ENCODE measurements at places on chromosomes 4 and X.
A peak's percentile ranks its signal among the peaks of the same experiment; 100 is the strongest.

- DNase-seq = no peak
These were observed 268.9 kb downstream of the C4orf33 start for GRCh38 chr4:129364747-129365452.

DNA sequence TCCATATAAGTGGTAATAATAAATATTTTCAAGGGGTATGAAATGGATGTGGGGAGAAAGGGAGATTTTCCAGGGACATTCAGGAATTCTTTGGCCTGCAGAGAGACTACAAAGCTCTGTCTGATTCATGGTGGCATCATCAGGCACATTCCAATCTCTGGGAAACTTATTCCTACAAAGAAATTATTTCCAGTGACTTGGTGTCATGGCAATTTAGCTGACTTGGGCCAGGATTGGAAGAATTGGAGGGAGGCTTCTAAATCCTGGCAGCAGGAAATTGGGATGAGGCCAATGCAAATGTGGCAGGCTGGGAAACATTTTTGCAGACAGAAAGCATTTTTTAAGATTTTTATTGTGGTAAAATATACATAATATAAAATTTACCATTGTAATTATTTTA is 204.6 kb downstream of the RTL9 start:
- DNase-seq = no peak

GRCh38 chr4:137558951-137559350 is 26.7 kb upstream of the PCDH18 start:
- DNase-seq = no peak

- DNase-seq = no peak
These were observed 99.8 kb downstream of the KLHL8 start for GRCh38 chr4:87120411-87121162.

- no peak for DNase-seq
These were observed 93.6 kb downstream of the DCTD start for GRCh38 chr4:182823576-182823975.

DNA sequence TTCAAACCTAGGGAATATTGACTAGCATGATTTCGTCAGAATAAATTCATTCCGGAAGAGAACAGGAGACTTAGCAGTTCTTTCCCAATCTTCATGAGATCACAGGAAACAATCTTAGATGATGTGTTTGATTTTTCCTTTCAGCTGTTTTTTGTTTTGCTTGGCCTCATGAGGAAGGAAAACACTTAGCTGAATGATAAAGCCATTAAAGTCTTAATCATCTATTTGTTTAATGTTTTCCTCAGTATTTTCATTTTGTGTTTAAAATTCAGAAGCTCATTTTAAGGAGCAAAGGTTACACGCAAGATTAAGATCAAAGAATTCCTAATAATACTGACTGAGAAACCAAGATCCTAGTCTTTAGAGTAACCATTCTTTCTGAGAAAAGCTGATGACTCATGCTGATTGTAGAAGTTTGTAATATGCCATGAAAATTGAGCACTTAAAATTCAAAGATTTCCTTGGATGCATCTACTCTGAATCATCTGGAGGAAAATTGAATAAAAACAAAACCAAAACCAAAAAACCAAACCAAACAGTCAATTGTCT is 15.4 kb upstream of the TBC1D19 start:
- no peak for DNase-seq

- no peak for DNase-seq
These were observed 130.5 kb upstream of the APOOL start for GRCh38 chrX:84873176-84873575.

DNA sequence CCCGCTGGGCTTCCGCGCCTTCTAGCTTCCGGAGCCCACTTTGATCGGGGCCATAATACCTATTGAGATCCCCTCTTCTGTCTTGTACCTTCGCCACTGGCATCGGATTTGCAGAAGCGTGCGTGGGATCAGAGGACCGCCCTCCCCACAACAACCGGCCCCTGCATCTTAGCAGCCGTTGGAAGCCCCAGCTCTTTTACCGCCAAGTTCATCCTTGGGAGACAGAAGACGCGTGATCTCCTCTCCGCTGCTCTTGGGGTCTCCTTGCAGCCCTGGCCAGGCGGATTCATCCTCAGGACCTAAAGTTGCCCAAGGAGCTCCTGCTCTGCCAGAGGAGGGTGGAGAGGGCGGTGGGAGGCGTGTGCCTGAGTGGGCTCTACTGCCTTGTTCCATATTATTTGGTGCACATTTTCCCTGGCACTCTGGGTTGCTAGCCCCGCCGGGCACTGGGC is 1.6 kb downstream of the SLIT2 start:
- DNase-seq = no peak

- no peak for DNase-seq
These were observed 582.4 kb downstream of the FAM133A start for GRCh38 chrX:94256396-94256795.

GRCh38 chrX:46251755-46252154 is 293.5 kb downstream of the ZNF674 start:
- DNase-seq = no peak

- DNase-seq = no peak
These were observed 10.9 kb downstream of the DLG3 start for GRCh38 chrX:70455366-70456202.

DNA sequence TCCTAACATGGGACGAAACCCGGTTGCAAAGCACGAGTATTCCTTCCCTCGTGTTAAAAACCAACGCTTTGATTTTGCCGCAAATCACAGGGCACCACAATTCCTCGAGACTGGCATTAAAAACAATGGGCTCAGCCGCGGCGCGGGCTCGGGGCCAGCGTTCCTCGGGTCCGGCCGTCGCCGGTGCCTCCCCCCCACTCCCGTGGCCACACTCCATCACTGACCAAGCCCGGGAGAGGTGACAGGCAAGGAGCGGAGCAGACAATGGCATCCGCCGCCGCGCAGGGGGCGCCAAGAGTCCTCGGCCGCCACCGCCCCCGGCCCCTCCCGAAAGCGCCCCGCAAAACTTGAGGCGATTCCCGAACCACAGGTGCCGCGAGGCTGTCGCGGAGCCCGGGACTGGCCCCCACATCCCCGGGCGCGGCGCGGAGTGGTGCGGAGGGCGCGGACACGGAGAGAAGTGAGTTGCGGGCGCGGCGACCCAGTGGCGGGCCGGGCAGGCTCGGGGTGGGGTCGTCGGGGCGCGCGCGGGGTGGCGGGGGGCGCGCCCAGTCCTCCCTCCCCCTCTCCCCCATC is 445 bp downstream of the AP1S2 start:
- DNase-seq = peak; percentile 87

GRCh38 chrX:143058120-143058519 is 32.4 kb downstream of the SPANXN4 start:
- no peak for DNase-seq

DNA sequence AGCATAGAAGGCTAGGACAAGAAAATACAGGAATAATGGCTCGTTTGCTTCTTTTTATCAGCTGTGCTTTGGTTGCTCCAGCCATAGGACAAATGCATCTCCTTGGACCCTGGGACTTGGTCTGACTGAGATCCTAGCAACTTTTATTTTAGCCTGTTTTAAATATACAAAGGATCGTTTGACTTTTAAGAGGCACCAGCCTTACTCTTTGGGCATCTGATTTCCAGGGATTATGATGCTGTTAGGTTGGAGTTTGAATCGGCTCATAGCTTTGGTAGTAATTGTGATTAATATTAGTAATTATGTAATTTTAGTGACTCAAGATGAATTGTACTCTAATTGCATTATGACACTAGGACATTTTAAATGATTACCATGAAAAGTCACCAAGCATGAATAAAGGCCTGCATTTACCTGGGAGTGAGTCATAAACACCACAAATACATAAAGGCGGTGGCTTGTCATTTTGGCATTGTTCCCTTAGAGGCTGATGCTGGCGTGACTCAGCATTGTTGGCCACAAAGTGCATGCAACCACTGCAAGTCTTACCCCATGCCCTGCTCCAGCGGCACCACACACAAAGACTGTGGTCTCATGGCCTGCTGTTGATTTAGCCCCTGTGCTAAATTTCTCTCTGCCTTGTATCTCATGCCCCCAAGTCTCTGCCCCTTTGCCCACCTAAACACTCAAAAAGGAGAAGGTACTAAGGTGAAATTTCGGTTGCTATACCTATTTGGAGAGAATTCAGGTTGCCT is 12.4 kb downstream of the GPAT3 start:
- DNase-seq = no peak

DNA sequence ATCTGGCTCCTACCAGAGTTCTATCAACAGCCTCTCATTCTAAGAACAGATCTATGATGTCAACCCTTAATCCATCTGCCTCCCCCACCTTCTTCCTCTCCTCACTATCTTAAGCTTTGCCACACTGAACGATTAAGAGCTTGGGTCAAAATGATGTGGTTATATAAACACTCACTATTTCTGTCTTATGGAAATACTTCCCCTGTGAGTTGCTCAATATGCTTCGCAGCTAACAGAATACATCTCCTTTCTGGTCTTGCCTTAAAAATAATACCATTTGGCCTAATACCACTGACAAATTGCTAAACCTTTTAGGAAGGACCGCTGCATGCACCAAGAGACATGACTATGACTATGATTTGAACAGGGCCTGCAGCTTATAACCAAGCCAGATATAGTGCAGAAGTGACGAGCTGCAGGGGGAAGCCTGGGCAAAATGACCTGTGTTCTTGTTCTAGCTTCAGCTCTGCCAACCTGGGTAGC is 130.9 kb downstream of the RNF150 start:
- DNase-seq = no peak

DNA sequence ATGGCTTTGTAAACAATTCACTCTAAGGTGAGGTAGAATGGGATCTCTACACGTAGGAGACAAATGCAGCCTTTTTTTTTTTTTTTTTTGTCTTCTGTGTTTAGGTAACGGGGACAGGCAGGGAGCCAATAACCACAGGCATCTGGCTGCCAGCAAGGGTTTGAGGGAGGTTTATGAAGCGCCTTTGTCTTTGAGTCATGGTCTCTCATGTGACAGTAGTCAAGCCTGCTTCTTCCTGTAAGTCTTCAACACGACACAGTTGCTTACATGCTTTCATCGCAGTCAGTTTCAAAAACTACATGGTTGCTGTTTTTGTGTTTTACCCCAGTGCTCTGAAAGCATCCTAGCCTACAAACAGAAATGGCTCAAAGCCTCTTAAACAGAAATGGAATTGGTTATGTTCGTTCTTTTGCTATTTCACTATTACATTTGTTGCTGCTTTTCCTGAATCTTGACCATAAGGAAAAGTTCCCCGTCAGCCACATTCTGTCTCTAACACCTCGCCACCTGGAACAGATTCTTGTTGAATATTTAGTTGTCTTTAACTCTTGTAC is 127.8 kb upstream of the METTL14 start:
- DNase-seq = no peak

GRCh38 chr4:95541889-95542607 is 6.7 kb downstream of the UNC5C start:
- no peak for DNase-seq

GRCh38 chr4:80026100-80026499 is 46.9 kb downstream of the ANTXR2 start:
- no peak for DNase-seq

GRCh38 chrX:110381216-110381615 is 22.6 kb downstream of the RTL9 start:
- no peak for DNase-seq

GRCh38 chr4:76192236-76192635 is 21.4 kb downstream of the SCARB2 start:
- DNase-seq = no peak

GRCh38 chr4:152103181-152103901 is 342.5 kb upstream of the GATB start:
- DNase-seq = no peak

- DNase-seq = no peak
These were observed 54.2 kb downstream of the QRFPR start for GRCh38 chr4:121326597-121326996.

DNA sequence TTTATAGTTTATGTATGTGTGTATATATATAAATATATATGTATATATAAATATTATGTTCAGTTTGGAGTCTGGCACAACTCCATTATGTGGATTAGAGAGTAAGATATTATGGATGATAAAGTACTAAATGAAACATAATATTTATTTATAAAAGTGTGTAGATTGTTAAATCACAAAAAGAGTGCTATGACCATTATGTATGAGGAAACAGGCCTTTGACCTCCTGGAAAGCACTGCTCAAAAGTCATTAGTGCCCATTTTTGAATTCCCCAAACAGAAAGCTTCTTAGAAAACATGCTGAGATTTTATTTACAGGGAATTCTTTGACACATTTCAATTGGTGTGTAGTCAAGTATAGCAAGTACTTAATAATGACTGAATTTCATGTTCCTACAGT is 391.2 kb downstream of the UNC5C start:
- no peak for DNase-seq

GRCh38 chr4:83504503-83504902 is 19.6 kb upstream of the ABRAXAS1 start:
- DNase-seq = no peak

GRCh38 chr4:174420316-174420715 is 102.0 kb downstream of the HPGD start:
- no peak for DNase-seq

GRCh38 chrX:70635227-70635626 is 190.6 kb downstream of the DLG3 start:
- no peak for DNase-seq

DNA sequence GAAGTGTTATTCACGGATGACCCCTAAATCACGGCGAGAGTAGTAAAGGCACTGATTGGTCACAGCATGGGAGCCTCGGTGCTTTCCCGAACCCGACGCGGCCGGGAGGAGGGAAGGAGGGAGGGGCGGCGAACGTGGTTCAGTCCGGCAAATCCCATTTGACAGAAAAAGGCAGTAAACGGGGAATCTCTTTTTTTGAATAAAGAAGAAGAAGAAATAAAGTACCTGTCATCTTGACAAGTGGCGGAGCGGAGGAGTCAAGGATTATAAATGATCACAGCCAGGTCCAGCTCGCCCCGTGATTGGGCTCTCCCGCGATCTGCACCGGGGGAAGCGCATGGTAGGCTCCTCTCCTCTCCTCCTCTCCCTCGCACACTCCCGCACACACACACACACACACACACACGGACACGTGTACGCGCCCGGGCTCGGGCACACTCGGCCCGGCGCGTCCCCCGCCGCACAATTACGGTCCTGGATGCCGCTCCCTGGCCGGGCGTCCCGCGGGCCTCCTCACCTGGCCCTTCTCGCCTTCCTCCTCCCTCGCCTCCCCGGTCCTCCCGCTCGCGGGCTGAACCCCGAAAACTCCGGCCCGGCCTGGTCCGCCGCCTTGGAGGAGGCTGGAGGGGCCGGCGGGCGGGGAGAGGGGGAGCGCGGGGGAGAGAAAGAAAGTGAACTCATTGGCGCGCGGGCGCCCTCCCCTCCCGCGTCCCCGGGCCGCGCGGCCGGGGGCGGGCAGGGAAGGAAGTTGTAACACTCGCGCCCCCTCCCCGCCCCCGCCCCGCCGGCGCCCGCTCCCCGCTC is 99.2 kb upstream of the TENM3 start:
- DNase-seq = peak; percentile 87

DNA sequence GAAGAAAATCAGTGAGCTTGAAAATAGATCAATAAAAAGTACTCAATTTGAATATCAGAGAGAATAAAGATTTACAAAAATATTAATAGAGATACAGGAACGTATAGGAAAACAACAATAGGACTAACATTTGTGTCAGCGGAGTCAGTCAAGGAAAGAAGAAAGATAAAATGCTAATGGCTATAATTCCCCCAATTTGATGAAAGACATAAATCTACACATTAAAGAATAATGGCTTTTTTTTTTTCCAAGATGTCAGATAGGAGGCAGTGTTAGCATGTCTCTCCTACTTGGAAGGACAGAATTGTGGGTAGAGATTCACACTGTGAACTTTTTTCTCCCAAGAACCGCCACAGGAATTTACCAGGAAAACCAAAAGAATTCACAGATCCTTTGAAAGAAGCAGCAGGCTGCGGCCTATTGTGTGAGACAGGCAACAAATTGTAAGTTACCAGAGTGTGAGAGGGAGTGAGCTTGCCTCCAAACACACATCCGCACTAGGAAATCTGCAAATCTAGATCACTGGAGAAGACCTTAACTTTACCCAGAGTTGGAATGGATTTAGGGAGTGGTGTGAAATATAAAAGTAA is 249.9 kb downstream of the PRDM5 start:
- no peak for DNase-seq

Measured in osteocyte (in vitro differentiated cells).